ENCODE measurements at places on chromosomes 6 and 20.

DNA sequence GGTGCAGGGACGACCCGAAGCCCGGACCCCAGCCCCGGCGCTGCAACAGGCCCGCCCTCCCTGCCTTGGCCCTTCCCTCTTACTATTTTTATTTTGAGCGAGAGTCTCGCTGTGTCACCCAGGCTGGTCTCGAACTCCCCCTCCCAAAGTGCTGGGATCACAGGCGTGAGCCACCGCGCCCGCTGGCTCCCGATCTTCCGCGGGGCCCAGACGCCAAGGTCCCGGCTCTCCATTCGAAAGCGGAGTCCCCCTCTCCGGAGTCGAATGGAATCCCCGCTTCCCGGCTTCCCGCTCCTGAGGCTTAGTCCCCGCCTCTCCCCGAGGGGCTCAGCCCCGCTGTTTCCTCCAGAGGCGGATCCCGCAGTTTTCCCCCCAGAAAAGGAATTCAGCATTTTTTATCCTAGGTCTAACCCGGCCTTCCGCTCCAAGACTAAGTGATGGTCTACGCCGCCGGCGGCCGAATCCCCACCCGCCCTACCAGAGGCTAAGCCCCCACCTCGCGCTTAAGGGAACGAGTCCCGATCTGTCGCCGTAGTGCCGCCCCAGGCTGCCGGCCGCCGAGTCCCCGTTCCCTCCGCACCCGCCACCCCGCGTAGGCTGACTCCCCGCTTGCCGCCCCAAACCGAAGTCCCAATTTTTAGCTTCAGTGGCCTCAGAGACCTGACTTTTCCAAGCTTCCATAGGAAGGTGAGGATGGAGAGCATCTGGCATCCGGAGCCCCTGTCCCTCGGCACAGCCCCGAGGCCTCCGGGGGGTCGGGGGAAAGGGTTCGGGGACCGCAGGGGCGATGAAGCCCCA is 11.5 kb upstream of the TMC2 start:
- no peak for DNase-seq

- DNase-seq = no peak
Observed at GRCh38 chr20:11130554-11131166, 456.9 kb upstream of the JAG1 start.

- DNase-seq = no peak
Observed at GRCh38 chr6:52055451-52055850, 32.0 kb downstream of the PKHD1 start.

- DNase-seq = no peak
Observed at GRCh38 chr6:33195304-33196165, 3.3 kb upstream of the COL11A2 start.

GRCh38 chr20:4835244-4836177 is 113.8 kb downstream of the PRND start:
- DNase-seq = peak; percentile 24
